H1 (cell line): ENCODE measurements at places on chromosomes 13 and 19.

DNA sequence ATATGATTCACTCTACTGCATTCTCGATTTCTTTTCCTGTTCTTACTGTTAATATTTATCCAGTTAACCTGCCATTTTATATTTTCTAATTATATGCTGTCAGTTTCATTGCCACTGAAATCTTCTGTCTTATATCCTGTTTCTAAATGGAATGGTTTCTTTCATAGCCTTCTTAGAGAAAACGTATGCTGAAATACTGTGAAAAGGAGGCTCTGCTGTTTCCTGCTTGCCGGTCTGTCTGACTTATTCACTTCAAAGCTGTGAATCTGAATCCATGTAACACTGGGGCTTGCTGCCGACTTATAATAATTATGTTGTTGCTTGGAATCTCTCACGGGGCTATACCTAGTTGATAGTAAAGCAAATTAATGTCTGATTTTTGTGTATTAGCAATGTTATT, 80.0 kb downstream of the GPR12 start:
- no peak for DNase-seq

- no peak for DNase-seq
Observed at GRCh38 chr13:54357284-54357933, 1328.8 kb downstream of the OLFM4 start.

DNA sequence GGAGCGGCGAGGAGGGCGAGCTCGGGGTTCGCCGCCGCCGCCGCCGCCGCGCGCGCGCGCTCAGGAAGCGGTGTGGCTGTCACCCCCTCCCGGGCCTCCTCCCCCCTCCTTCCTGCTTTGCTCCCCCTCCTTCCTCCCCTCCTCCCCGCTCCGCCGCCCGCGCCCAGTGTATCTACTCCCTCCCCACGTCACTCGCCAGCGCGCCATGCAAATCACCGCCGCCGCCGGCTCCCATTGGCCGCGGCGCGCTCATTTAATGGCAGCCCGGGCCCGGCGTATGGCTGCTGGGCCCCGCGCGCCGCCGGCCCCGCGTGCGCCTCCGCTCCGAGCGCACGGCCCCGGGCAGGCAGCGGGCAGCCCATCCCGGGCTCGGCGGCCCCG, 335 bp upstream of the SOX1 start:
- peak; percentile 82 for DNase-seq

- no peak for DNase-seq
Observed at GRCh38 chr13:32783067-32783466, 196.8 kb downstream of the PDS5B start.

- DNase-seq: no peak
Observed at GRCh38 chr19:4414800-4415321, 12.4 kb downstream of the CHAF1A start.

DNA sequence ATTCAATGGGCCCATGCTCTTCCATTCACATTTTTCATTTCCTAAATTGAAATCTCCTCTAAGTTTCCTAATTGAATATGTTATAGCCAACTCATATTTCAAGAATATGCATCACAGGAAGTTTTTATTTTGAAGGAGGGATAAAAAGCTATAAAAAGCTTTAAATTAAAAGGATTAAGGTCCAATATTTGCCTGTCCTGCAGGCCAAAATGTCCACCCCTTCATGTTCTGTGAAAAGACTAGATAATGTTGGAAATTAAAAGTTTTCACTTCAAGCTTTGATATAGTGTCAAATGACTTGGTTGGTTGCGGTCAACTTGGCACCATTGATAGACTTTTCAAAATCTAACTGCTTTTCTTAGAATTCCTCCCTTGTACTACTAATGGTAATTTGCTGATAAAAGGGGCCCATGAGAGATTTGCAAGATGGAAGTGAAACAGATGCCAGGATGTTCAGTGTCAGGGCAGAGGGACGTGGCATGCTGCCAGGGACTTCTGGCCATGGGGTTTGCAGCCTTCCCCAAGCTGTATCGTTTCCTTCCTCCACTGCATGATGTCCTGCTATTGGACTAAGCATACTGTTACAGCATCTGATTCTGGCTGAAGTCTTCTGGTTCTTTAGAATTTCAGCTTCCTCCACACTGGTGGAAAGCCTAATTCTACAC, 547.3 kb upstream of the MIR17HG start:
- DNase-seq: no peak

GRCh38 chr13:81770868-81771505, 1430.1 kb upstream of the SPRY2 start:
- no peak for DNase-seq

DNA sequence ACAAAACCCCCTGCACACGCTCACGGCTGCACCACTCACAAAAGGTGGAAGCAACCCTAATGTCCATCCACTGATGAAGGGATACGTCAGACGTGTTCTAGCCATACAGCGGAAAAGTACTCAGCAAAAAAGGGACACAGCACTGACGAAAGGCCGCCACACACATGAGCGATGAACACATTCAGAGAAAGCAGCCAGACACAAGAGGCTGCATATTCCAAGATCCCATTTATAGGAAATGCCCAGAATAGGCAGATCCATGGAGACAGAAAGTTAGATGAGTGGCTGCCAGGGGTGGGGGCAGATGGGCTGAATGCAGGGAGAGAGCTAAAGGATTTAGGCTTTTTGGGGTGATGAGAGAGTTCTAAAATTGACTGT, 3.7 kb downstream of the POLD1 start:
- DNase-seq: no peak

DNA sequence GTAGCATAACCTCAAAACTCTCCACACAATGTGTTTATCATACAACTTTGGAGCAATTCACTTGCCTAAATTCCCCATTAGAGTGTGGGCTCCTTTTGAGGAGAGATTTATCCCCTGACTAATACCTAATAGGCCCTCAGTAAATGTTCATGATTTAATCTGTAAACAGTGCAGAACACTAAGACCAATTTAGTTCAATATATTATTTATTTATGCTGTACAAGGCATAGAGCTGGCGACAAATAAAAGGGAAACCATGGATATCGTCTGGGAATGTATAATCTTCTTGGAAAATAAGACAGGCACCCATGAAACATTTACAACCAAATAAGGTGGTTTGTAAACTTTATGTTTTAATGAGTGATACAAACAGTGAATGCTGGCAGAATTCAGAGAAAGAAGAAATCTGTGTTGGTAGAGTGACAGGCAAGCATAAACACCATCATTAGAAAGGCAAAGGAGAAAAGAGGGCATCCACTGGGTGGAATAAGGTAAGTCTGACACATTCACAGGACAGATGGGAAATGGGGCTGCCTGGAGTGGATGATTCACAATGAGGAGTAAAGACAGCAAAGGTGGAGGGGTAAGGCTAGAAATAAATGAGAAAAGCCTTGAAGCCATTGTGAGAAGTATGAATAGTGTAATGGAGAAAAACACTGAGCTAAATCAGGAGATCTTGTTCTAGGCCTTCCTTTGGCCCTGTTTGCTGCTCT, 106.1 kb upstream of the MIR17HG start:
- DNase-seq: no peak

DNA sequence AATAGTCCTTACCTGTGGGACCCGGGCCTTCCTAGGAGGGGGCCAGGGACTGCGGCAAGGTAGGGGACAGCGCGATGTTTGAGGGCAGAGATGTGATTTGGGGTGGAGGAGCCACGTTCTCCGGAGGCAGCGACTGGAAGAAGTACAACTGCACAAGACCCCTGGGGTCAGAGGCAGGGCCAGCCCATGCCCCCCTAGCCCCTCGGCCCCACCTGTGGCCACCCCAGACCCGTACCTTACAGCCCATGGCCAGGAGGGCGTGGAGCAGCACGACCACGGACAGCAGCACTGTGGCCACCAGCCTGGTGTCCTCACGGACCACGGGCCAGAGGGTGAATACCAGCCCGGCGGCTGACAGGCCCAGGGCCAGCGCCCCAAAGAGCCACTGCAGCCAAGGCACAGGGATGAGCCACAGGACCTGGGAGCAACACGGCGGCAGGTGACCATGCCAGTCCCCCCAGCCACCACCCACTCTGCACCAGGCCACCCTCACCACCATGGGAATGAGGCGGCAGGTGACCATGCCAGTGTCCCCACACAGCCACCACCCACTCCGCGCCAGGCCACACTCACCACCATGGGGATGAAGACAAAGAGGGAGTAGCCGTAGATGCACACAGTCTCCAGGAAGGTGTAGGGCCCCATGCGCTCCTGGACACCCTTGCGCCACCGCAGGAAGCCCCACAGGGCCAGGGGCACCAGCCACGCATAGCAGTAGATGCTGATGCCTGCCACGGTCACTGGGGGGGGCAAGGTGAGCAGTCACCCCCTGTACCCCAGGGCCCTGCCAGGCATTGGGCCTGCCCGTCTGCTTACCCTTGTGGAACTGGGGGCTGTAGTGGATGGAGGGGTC, 5.0 kb downstream of the YIPF2 start:
- no peak for DNase-seq

- DNase-seq: peak; percentile 59
Observed at GRCh38 chr19:40691421-40692211, 1.2 kb upstream of the NUMBL start.

GRCh38 chr13:55410398-55411330, 1730.1 kb upstream of the PRR20A start:
- no peak for DNase-seq
